LHCN-M2 (cell line): ENCODE measurements at places on chromosomes 5 and 9. TPM values are rescaled to one million over a fixed set of nuclear protein-coding genes. Genes with fewer than 3 reads are reported as not detected.

DNA sequence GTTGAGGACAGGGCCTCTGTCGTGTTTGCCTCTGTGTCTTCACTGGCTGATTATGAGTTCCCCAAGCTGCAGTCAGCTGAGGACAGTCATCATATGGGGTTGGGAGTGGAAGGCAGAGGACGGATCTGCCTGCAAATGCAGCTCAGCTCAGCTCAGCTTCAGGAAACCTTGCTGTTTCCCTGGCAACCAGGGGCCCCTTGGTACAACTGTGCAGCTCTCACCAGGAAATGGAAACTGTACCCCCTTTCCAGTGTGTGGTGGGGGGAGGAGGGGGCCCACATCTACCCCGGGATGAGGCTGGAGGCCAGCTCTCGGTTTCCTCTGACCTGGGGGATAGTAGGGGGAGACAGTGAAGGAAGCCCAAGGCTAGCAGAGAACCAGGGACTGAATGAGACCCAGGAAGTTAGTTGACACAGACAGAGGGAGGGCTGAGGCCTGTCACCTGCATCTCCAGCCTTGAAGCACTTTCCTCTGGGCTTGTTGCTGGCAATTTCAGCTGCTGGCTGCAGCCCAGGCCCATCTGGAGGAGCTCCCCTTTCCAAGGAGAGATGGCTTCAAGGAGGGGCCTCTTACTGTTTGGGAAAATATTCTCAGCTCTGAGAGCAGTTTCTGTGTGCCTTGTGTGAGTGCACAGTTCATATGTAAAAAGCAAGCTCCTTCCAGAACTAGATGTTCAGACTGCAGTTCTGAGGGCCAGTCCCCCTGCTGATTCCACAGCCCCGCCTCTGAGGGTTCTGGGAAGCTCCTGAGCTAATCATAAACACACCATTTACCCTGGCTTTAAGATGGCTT, 6.9 kb downstream of the ANXA6 start:
- DNase-seq, result no peak

GRCh38 chr9:18490641-18491370, 16.9 kb downstream of the ADAMTSL1 start:
- peak; percentile 100 for DNase-seq

GRCh38 chr5:63025679-63026078, 447.1 kb downstream of the LRRC70 start:
- DNase-seq, result no peak

- no peak for DNase-seq
Observed at GRCh38 chr5:159040181-159040580, 59.5 kb downstream of the EBF1 start.

DNA sequence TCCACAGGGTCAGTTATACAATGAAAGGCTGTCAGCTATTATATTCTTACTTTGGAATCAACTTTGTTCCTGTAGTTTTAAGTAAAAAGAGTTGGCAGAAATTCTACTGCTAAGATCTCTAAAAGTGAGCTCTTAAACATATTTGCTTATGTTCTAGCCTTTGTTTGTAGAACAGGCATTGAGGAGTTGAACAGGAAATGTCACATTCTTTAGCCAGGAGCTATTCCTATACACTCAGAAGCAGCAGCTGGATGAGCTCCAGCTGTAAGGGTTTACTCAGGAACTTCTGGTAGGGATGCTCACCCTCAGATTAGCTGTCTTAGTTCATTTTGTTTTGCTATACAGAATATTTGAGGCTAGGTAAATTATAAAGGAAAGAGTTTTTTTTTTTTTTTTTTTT, 22.4 kb upstream of the SPINK14 start:
- no peak for DNase-seq

DNA sequence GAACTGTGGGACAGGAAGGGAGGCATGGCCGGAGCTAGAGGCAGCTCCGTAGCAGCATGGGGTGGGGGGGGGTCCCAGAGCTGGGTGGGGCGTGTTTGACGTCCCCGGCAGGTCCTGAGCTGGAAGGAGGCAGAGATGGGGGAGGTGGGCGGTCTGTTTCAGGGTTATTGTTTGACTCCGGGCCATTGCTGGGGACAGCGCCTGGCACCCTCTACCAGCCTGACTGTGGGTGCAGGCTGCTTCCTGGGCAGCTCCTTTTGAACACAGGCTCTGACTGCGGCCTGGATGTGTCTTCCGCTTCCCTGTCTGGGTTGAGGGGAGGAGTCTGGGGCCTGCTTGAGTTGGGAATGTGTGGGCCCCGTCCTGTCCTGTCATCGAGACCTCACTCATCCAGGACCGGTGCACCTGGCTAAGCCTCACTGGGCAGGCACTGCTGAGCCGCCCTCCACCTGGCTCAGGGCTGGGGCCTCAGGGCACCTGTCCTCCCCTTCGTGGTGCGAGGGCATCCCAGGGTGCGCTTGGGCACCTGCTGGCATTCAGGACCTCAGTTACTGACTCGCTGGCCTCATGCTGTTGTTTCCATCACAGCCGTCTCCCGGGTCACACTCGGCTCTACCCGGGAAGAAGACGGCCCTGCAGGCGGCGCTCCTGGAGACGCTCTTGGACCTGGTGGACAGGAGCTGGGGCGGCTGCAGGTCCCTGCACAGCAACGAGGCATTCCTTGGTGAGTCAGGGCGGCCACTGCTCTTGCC, 26.5 kb downstream of the CEP72 start:
- DNase-seq, result no peak

GRCh38 chr5:61569353-61569752, 237.3 kb downstream of the ZSWIM6 start:
- no peak for DNase-seq

- DNase-seq, result no peak
Observed at GRCh38 chr5:140113180-140113698, 670 bp upstream of the PURA start.

GRCh38 chr5:52177193-52177592, 610.5 kb upstream of the ITGA1 start:
- no peak for DNase-seq

- DNase-seq, result no peak
Observed at GRCh38 chr5:127085796-127086195, 12.5 kb upstream of the C5orf63 start.

DNA sequence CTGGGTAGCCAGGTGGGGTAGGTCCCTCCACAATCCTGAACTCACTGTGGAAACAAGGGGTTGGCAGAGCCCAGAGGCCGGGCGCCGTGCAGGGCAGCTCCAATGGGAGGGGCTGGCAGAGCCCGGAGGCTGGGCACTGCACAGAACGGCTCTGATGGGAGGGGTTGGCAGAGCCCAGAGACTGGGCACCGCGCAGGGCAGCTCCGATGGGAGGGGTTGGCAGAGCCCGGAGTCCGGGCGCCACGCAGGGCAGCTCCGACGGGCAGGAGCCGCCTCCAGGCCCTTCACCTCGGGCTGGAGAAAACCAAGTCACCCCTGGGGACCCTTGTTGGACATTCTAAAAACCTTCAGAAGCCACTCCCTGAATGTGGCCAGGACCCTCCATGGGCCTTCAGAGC, 9.3 kb downstream of the NACC2 start:
- no peak for DNase-seq

DNA sequence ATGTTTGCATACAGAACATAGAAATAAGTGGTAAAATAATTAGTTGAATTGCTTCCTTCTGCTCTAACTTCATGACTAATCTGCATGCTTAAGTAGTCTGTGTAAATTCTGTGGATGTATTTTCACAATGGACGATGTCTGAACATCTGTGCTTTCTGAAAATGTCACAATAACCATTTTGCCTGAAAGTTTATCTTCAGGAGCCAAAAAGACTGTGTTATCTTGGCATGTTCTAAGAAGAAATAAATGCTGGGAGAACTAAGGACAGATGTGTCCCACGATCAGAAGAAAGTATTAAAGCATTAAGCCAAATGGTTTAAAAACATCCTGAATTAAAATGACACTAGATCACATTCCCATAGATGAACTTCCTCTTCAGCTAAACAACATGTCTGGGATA, 397.6 kb downstream of the SPOCK1 start:
- no peak for DNase-seq

GRCh38 chr5:66680804-66681203, 84.6 kb downstream of the MAST4 start:
- DNase-seq, result no peak

GRCh38 chr5:138972836-138973235, 97.7 kb upstream of the LRRTM2 start:
- DNase-seq, result no peak

DNA sequence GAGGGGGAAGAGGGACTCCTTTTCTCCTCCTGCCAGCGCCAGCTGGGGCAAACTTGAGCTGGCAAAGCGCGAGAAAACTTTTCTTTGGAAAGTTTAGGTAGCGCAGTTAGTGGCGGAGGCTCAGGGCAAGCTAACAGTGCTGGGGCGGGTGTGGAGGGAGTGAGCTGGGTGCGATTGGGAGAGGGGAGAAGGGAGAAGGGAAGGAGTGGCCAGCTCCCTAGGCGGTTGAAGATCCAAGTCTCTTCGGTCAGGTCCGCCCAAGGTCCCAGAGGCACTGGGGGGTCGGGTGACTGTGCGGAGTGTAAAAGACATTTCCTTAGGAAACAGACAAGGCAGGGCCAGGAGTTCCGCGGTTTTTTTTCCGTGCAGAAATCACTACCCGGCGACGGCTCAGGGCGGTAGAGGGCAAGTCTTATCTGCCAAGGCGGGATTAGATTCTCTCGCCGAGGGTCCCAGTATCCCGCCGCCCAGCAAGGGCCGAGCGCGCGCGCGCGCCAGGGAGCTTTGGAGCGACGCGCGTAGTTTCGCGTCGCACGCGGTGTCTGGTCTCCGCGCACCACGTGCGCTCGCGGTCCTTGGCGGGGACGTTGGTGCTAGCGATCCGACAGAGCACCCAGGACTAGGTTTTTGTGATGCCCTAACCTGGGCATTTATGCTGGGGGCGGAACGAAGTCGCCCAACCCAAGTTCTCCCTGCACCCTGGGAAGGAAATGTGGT, 33.6 kb upstream of the NFIB start:
- peak; percentile 31 for DNase-seq

DNA sequence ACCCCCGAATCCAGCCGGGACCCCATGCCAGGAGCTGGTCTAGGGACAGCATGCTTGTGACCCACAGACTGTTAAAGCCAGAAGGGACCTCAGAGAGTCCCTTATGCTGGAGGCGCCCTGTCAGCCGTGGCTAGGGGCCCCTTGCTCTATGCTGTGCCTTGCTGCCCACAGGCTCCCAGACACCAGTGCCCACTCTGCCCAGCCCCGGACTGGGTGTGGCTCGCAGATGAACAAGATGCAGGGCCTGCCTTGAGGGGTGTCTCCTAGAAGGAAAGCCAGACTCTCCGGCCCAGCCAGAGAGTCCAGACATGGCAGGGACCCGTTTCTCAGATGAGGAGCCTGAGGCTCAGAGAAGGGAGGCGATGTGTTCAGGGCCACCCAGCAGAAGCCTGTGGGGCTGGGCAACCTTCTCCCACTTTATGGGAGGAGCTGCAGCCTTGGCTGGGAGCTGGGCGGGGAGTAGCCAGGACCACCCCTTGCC, 85.7 kb downstream of the LMX1B start:
- no peak for DNase-seq

- DNase-seq, result peak; percentile 89
Observed at GRCh38 chr5:43041669-43042175, 1.6 kb upstream of the ANXA2R start.

DNA sequence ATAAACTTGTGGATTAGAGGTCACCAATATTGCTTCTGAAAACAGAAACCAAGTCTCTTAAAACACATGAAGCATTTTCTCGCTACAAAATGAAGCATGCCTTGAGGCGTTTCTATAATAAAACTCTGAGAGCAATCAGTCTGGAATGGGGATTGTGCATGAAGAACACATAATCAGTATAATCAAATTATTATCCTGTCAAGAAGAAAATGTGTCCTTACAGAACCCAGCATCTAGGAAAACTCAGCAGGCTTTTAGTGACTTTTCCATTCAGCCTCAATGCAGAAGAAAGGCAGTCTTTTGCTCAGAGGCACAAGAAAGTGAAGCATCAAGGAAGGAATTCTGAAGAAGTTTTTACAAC, 121.9 kb downstream of the CDH18 start:
- DNase-seq, result no peak

- DNase-seq, result no peak
Observed at GRCh38 chr5:139705655-139706587, 57.8 kb downstream of the CXXC5 start.

- DNase-seq, result no peak
Observed at GRCh38 chr9:76159293-76159926, 234.8 kb downstream of the RFK start.

GRCh38 chr9:32581512-32582143, 8.7 kb upstream of the NDUFB6 start:
- peak; percentile 59 for DNase-seq

DNA sequence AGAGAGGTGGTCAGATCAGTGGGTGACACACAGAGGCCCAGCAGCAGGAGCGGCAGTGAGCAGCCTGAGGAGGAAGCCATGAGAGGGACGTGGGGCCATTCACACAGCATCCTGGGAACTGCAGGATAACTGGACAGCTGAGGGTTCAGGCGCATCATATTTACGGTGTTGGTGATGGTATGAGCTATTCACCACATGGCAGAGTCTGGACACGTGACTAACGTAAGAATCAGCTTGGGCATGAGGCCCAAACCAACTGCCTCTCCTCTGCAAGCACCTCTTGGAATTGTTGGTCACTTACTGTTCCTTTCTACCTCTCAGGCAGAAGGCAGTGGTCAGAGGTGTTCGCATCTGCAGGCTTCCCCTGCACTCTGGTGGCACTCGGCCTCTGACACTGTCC, 141.1 kb downstream of the ENTREP1 start:
- DNase-seq, result peak; percentile 49

GRCh38 chr5:57749396-57749795, 266.8 kb upstream of the ACTBL2 start:
- DNase-seq, result peak; percentile 65

- peak; percentile 23 for DNase-seq
Observed at GRCh38 chr5:132870801-132871200, 2.7 kb upstream of the LEAP2 start.

DNA sequence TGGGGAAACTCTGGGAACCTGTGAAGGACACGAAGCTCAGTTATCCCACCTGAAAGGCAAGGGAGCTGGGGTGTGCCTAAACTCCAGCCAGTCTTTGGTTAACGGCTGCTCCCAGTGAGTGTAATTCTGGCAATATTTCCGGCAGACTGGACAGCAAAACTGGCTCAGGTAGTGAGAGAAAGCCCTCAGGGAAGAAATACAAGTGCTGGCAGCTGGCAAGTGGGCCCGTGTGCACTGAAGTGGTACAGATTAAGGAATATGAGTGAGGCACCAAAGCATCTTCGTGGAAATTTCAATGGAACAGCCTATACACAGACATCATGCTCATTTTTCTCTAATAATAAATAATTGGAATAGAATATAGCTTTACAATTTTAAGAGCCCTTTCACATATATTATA, 56.2 kb downstream of the ABHD17B start:
- no peak for DNase-seq

GRCh38 chr5:135739383-135739981, 95.0 kb upstream of the SLC25A48 start:
- no peak for DNase-seq

The FAT2 gene
- 0.13 TPM in 1 of 2 replicates, not detected in the other for total RNA-seq

The PCAT7 gene
- not detected in 2 replicates for total RNA-seq

The CDC25C gene
- total RNA-seq, result 16.9 and 18.3 TPM in 2 replicates

The ANKRD20A1 gene
- not detected in 2 replicates for total RNA-seq

The DIPK1B gene
- 0.77 TPM in 1 of 2 replicates, not detected in the other for total RNA-seq

The TOR4A gene
- total RNA-seq, result 2.6 and 2.8 TPM in 2 replicates

The STING1 gene
- 79.2 and 92.7 TPM in 2 replicates for total RNA-seq

The IFNA21 gene
- total RNA-seq, result not detected in 2 replicates

The SH2D3C gene
- not detected in 2 replicates for total RNA-seq

The ARHGEF37 gene
- total RNA-seq, result 0.11 and 0.45 TPM in 2 replicates

The NSD1 gene
- 27.0 and 27.9 TPM in 2 replicates for total RNA-seq

The SYK gene
- total RNA-seq, result not detected in 2 replicates

The TIMD4 gene
- total RNA-seq, result not detected in 2 replicates
